NCI-H460 (cell line): ENCODE measurements at places on chromosomes 12 and 14. TPM values are rescaled to one million over a fixed set of nuclear protein-coding genes. Genes with fewer than 3 reads are reported as not detected.
A peak's percentile ranks its signal among the peaks of the same experiment; 100 is the strongest.

The CLEC1B gene
- total RNA-seq: not detected in 2 replicates

The ANO2 gene
- total RNA-seq: not detected in 2 replicates

The OR6C74 gene
- total RNA-seq: not detected in 2 replicates

The IL22 gene
- total RNA-seq: not detected in 2 replicates

The RFX4 gene
- total RNA-seq: not detected in 2 replicates

The CTSG gene
- not detected in 2 replicates for total RNA-seq

The PELI2 gene
- 43.7 and 44.6 TPM in 2 replicates for total RNA-seq

The LGR5 gene
- total RNA-seq: not detected in 2 replicates

The CCDC175 gene
- total RNA-seq: 0.12 TPM in 1 of 2 replicates, not detected in the other

The KRT86 gene
- total RNA-seq: 0.78 and 0.92 TPM in 2 replicates

GRCh38 chr14:55124774-55125386 is 4.2 kb upstream of the LGALS3 start:
- no peak for DNase-seq

DNA sequence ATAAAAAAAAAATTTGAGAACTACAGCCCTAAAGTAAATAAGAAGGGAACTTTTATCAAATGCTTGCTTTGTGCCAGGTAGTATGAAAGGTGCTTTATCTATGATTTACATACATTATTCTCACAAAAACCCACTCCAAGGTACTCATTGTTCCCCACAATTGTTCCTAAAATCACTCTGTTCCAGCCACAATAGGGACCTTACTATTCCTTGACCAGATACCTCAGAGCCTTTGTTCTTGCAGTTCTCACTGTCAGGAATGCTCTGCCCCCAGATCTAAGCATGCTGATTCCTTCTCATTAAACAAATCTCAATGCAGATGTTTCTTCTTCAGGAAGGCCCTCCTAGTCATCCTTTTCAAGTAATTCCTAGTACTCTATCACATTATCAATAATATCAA is 60.2 kb downstream of the PPP1R12A start:
- DNase-seq: no peak

DNA sequence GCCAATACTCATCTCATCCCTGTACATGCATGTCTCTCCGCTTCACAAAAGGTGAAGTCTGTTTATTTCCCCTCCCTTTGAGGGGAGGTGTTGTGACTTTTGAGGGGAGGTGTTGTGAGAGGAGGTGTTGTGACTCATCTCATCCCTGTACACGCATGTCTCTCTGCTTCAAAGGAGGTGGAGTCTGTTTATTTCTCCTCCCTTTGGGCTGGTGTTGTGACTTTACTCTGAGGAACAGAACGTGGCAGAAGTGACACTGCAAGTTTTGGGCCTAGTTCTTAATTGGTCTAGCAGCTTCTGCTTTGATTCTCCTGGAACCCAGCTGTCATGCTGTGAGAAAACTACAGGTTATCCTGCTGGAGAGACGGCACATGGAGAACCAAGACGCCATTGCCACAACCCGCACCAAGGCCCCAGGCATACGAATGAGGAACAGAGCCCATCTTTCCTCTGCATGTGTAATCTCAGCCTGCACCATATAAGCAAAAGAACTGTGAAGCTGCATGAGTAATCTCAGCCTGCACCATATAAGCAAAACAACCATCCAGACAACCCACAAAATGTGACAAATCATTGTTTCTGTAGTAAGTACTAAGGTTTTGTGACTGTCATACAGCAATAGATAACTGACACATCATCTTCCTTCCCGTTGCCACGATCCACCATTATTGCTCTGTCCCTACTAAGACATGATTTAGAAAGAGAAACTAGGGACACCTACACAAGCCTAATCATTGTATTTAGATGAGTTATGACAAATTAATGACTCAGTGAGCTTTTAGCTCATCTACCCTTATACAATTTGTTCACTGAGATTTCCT is 30.0 kb downstream of the GALNT4 start:
- no peak for DNase-seq

DNA sequence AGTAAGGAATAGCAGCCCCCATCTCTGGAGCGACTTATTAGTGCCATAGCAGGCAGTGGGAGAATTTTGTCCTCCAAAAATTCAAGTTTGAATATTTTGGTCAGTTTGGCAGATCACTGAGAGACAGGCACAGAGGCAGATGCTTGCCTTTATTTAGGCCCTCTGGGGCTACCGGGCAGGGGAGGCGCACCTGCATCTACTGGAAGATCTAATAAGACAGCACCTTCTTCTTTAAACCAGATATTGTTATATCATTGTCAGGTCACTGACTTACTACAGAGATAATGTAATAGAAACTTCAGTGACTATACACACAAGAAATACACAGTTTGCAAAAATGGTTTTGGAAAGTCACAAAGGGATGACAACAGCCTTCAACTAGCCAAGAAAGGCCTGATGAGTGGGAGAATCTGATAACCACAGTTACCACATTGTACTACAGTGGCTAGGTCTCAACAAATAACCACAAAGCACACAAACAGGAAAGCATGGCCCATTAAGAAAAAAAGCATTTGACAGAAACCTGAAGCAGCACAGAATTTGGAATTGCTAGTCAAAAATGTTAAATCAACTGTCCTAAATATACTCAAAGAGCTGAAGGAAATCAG is 56.8 kb downstream of the CDK17 start:
- DNase-seq: no peak

GRCh38 chr14:93049867-93050331 is 65.8 kb downstream of the ITPK1 start:
- DNase-seq: no peak

DNA sequence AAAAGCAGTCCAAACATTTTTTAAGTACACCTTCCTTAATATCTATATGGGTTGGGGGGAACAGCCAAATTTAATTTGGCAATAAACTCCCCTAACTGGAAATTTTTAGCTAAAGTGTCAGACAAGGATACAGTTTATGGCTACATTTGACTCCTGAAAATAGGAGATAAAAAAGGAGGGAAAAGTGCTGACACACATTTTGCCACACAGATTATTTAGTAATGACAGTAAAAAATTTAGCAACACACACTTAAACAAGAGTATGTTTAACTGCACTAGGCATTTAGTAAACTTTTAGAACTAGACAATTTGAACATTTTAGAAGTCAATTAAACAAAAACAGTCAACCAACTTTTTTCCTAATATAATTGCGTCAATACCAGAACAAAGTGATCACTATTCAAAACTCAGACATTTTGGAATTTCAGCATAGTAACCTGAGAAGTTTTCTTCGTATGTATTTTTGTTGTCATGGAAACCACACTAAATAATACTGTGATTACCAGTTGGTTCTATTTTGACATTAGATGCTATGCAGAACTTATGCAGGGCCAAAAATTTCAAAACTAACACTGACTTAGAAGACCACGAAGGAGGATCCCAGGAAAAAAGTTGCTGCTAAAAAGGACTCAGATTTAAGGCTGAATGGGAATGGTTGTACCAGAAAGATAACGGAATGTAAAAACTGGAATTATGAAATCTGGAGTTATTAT is 13.4 kb downstream of the GMFB start:
- DNase-seq: no peak

DNA sequence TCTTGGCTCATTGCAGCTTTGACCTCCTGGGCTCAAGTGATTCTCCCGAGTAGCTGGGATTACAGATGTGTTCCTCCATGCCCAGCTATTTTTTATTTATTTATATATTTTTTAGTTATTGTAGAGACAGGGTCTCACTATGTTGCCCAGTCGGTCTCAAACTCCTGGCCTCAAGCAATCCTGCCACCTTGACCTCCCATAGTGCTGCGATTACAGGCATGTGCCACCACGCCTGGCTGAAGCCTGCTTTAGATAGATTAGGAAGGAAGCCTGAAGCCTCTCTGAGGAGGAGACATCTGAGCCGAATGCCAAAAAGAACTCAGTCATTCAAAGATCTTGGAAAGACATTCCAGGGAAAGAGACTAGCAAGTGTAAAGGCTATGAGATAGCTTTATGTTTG is 10.2 kb downstream of the INHBC start:
- no peak for DNase-seq

DNA sequence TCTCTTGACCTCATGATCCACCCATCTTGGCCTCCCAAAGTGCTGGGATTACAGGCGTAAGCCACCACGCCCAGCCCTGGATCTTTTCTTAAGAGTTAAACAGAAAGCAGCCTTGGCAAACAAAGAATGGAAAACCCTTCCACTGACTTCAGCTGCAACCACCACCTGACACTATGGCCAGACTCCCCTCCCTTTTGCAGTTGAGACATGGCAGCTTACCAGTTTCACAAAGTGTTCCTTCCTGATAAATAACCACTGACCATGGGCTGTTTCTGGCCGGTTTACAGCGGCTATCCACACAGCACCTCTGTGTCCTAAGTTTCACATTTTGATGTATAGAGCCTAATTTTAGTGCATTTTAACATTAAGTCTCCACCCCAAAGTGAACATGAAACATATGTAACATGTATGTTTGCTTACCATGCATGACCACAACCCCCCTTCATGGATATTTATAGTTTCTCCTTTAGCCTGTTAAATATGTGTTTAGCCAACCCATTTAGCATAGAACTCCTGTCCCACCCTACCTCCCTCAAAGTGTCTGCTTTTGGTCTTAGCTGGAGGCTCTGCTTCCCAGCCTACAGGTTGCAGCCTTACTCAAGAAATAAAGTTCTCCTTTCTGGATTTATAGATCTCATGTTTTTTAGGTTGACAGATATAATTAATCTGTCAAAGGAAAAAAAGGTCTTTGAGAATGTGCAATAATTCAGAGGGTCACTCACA is 32.7 kb upstream of the RAB21 start:
- no peak for DNase-seq

- no peak for DNase-seq
Measured at GRCh38 chr14:90804292-90805083, 11.7 kb downstream of the TTC7B start.

DNA sequence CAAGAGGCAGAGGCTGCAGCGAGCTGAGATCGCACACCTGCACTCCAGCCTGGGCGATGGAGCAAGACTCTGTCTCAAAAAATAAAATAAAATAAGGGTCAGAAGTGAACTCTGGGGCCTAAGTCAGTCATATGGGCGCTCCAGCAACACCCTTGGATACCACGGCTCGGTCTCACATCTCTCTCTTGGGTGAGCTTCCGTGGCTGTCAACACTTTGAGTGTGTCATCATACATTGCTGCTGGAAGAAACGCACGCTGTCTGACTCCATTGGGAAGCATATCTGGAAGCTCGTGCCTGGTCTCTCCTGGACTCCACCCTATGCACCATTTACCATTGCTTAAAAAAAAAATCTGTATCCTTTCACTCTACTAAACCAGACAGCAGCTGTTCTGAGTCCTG is 20.2 kb downstream of the GLRX5 start:
- DNase-seq: no peak

- no peak for DNase-seq
Measured at GRCh38 chr14:65704850-65705249, 292.3 kb downstream of the FUT8 start.

- no peak for DNase-seq
Measured at GRCh38 chr12:39638178-39638577, 18.6 kb upstream of the ABCD2 start.

GRCh38 chr12:42639556-42639955 is 50.0 kb upstream of the PRICKLE1 start:
- DNase-seq: no peak

DNA sequence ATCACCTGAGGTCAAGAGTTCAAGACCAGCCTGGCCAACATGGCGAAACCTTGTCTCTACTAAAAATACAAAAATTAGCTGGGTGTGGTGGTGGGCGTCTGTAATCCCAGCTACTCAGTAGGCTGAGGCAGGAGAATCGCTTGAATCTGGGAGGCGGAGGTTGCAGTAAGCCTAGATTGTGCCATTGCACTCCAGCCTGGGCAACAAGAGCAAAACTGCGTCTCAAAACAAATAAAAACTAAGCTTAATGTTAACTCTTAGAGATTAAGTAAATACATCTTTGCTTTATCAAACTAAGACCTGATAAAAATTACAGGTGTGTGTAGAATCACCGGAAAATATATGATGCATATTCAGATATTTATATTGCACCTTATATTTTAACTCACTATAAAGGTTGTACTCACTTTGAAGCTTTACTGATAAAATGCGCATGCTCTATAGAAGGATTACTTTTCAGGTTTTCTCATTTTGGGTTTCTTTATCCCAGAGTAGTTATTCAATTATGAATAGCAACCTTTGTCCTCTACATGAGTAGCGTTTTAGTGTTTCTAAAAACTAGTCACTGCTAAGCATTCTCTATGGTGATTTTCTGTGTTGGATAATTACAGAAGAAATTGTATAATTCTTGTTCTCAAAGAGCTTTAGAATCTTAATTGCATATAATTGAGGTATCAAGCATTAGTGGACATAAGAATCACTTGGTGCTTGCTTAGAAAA is 9.4 kb downstream of the ARID4A start:
- no peak for DNase-seq

DNA sequence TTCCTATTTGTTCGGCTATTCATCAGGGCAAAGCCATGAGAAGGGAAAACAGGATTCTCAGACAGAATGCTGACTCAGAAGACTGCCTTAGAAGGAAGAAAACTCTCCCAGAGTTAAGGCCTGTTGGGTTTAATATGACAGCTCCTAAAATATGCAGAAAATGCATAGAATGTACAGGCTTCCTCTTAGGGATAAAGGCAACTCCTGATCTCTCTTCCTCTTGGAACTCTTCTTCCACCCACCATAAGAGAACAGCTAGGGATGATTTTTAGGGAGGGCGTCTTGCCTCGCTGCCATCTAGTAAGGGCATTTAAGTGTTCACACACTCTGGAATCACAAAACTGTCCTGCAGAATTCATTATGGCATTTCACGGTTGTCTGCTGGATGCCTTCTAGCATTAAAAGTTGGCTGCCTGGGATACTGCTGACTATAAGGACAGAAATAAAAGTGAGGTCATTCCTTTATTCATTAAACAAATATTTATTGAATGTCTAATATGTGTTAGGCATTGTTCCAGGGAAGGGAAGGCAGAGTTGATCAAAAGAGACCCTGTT is 73.7 kb downstream of the DCAF5 start:
- DNase-seq: peak; percentile 26

DNA sequence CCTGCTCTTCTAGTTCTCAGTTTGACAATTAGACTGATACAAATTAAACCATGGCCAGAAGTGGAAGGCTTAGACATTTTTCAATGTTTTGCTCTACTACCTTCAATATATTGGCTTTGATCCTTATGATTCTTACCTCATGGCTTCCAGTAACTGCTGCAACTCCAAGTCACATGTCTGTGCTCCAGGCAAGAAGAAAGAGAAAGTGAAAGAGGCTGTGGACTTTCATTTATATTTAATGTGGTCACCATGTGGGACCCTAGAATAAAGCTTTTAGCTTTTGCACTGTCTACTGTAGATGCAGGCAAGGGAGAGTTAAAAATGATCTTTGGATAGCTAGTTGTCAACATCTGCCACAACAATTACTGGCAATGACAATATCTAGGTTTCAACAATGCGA is 214.3 kb upstream of the PDE3A start:
- DNase-seq: no peak

DNA sequence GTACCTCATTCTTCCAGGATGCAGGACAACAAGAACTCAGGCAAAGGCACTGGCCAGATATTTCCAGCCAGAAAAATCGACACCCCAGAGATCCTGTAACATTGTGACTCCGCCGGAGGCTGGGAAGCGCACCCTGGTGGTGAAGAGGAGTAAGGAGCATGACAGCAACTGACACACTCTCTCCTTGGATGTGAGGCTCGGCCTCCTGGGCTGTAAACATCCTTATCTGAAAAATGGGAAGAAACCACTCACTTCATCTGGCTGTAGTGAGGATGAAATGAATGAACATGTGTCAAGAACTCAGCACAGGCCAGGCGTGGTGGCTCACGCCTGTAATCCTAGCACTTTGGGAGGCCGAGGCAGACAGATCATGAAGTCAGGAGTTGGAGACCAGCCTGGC is 27.5 kb downstream of the TCHP start:
- DNase-seq: peak; percentile 58
